Placental pericyte (primary cell): ENCODE measurements at places on chromosomes 2 and 18. TPM values are rescaled to one million over a fixed set of nuclear protein-coding genes. Genes with fewer than 3 reads are reported as not detected.

Gene POLR1A
- total RNA-seq = 22.5 and 47.2 TPM in 2 replicates

Gene ASIC4
- total RNA-seq = under 0.01 TPM in 1 of 2 replicates, not detected in the other

Gene INPP1
- 11.0 and 12.5 TPM in 2 replicates for total RNA-seq

Gene GPR17
- total RNA-seq = not detected in 2 replicates

Gene GKN2
- total RNA-seq = 0.22 TPM in 1 of 2 replicates, not detected in the other

Gene DOK1
- 9.2 and 10.2 TPM in 2 replicates for total RNA-seq

Gene ZNF519
- 0.66 and 9.6 TPM in 2 replicates for total RNA-seq

Gene GALR1
- total RNA-seq = not detected in 2 replicates

Gene PPP1CB
- total RNA-seq = 175 and 225 TPM in 2 replicates

Gene CTNNA2
- total RNA-seq = under 0.01 TPM in 1 of 2 replicates, not detected in the other

Gene HADHB
- 75.4 and 88.6 TPM in 2 replicates for total RNA-seq

Gene MLPH
- 32.2 and 49.2 TPM in 2 replicates for total RNA-seq

Gene RESP18
- not detected in 2 replicates for total RNA-seq

Gene SCN9A
- 3.3 and 60.1 TPM in 2 replicates for total RNA-seq

Gene MC2R
- not detected in 2 replicates for total RNA-seq

Gene ABHD1
- total RNA-seq = not detected in 2 replicates

Gene MTLN
- 24.5 and 28.8 TPM in 2 replicates for total RNA-seq

Gene IGFBP5
- total RNA-seq = 541 and 638 TPM in 2 replicates

Gene DOCK10
- 2.8 and 49.4 TPM in 2 replicates for total RNA-seq

Gene TRIM43B
- total RNA-seq = not detected in 2 replicates

Gene TRABD2A
- total RNA-seq = 1.8 and 2.6 TPM in 2 replicates
